ENCODE measurements at places on chromosomes 1 and 21. TPM values are rescaled to one million over a fixed set of nuclear protein-coding genes. Genes with fewer than 3 reads are reported as not detected.

Gene TCEA3
- polyA plus RNA-seq: 46.7 TPM

Gene APCS
- polyA plus RNA-seq: not detected

GRCh38 chr1:229396585-229397206 is 37.2 kb downstream of the ACTA1 start:
- DNase-seq: no peak

DNA sequence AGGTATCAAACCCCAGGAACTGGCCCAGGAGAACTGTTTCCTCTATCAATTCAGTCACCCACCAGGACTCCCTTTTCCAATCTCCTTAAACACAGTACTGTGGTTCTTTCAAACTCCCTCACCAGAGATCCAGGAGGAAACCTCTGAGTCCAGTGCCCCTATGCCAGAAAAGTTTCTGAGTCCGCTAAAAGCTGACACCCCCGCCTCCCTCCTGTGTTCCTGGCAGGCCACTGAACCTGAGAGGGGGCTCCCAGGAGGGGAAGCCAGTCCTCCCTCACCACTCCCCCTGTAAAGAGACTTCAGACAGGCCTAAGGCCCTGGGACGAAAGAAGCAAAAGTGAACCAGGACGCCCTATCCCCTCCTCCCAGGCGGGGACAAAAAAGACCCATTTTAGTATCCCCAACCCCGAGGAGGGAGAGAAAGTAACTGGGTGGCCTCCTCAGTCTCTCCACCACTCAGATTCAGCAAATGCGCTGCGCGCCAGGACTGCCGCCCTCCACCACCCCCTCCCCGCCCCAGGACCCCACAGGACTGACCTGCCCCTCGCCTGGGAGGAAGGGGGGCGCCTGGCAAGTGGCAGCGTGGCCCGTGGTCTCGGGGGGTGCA is 624 bp downstream of the SLC41A1 start:
- DNase-seq: no peak

DNA sequence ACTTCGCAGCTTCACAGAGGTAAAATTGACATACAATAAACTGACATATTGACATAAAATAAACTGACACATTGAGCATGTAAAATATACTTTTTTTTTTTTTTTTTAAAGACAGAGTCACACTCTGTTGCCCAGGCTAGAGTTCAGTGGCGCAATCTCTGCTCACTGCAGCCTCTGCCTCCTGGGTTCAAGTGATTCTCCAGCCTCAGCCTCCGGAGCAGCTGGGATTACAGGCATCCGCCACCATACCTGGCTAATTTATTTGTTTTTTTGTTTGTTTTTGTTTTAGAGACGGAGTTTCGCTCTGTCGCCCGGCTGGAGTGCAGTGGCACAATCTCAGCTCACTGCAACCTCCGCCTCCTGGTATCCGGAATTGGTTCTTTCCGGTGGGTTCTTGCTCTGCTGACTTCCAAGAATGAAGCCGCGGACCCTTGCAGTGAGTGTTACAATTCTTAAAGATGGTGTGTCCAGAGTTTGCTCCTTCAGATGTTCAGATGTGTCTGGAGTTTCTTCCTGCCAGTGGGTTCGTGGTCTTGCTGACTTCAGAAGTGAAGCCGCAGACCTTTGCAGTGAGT is 48.4 kb upstream of the CLIC4 start:
- no peak for DNase-seq

Measured in left renal cortex interstitium (tissue), 4 donors.